ENCODE measurements at places on chromosomes 13 and 19.

- DNase-seq, result no peak
These were observed 67.1 kb downstream of the MLLT1 start for GRCh38 chr19:6212403-6213265.

GRCh38 chr13:74767050-74767449, 632.8 kb upstream of the KLF12 start:
- DNase-seq, result peak; percentile 72

GRCh38 chr13:77703408-77703807, 5.9 kb downstream of the SLAIN1 start:
- DNase-seq, result no peak

DNA sequence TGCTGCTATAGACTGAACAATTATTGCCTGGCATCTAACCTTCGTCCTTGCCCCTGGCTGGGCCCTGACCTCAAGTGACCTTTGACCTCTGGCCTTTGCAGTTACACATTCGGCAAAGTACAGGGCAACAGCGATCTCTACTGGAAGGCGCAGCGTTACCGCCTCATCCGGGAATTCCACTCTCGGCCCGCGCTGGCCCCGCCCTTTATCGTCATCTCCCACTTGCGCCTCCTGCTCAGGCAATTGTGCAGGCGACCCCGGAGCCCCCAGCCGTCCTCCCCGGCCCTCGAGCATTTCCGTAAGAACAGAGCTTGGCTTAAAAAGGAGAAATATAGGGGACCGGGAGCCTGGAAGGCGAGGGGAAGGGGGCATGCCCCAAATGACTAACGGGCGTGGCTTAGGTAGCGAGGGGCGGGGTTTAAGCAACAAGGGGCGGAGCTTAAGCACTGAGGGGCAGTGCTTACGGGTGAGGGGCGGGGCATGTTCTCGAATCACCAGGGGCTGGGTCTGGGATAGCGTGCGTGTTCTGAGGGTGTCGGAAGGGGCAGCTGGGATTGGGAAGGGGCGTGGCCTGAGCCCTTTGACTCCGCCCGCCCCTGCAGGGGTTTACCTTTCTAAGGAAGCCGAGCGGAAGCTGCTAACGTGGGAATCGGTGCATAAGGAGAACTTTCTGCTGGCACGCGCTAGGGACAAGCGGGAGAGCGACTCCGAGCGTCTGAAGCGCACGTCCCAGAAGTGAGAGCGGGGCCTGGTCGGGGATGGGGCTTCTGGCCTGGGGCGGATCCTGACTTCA, 52.7 kb downstream of the TRPM4 start:
- no peak for DNase-seq

DNA sequence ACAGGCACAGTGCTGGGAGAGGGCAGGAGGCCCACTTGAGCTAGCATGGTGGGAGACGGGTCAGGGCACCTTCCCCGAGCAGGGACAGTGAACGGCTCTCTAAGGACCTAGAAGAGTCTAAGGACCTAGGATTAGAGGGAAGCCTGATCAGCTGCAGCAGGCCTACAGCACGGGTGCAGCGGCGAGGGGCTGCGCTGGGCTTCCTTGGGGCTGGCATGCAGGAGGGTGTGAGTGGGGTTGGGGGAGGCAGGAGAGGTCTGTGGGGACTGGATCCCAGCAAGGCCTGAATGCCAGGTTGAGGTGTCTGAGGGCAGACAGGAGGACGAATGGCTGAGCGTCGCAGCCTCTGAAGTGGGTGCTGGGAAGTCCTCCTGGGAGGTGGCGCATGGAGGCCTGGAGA, 3.6 kb downstream of the SCAF1 start:
- DNase-seq, result no peak

- DNase-seq, result peak; percentile 53
These were observed 1632.0 kb downstream of the PCDH9 start for GRCh38 chr13:65597839-65598818.

DNA sequence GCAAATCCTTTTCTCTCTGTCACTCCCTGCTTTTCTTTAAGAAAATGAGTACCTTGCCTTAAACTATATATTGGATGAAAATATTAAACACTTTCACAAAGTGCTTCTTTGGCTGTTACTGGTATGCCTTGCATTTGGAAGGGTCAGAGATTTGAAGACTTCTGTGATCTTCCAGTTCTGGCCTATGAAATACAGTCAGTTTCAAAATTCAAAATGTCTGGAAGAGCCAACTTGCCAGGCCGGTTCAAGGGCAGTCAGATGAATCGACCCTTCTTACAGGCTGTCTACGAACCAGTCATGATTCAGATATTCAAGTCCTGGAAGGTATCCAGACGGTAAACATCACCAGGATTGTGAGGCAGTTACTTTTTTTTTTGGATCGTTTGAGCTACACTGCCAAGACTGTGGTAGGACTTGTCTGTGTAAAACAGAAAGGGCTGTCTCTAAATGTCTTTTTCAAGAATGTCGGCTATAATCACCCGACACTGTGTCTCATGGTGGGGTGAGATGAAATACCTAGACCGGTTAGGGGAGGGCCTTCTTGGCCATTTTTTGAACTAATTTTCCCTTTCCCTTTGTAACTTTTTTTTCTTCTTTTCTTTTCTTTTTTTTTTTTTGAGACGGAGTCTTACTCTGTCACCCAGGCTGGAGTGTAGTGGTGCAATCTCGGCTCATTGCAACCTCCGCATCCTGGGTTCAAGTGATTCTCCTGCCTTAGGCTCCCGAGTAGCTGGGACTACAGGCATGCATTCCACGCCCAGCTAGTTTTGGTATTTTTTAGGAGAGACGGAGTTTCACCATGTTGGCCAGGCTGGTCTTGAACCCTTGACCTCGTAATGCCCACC, 11.2 kb downstream of the ACTN4 start:
- DNase-seq, result peak; percentile 98

- DNase-seq, result no peak
These were observed 66.1 kb downstream of the ATP7B start for GRCh38 chr13:51945149-51945548.

DNA sequence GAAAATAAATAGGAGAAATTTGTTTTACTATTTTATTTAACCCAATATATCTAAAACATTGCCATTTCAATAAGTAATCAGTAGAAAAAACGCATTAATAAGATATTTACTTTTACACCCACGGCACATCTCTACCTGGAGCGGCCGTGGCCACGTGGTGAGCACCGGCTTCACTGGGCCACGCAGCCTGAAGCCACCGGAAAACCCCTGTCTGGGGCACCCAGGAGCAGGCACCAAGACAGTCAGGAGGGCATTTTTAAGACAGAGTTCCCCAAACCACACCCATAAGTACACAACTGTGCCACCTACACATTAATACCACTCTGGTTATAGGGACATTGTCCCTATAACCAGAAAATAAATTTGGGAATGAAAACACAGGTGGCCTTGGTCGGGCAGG, 80.9 kb downstream of the SPACA7 start:
- DNase-seq, result no peak

- no peak for DNase-seq
These were observed 22.8 kb upstream of the CD70 start for GRCh38 chr19:6613711-6614110.

GRCh38 chr19:5456130-5456840, 1.1 kb downstream of the ZNRF4 start:
- DNase-seq, result no peak

DNA sequence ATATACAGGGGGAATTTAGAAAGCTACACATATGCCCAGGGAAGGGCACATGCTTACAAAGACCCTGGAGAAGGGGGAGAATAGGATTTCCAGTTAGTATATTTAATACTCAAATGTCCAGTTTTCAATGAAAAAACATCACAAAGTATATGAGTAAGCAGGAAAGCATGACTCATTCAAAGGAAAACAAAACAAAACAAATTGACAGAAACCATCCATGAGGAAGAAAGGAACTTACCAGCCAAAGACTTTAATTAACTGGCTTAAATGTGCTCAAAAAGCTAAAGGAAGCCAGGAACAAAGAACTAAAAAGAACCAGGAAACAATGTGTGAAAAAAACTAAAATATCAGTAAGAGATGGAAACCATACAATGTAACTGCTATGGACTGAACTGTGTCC, 716.2 kb upstream of the ARGLU1 start:
- DNase-seq, result no peak

GRCh38 chr13:39528661-39528980, 74.4 kb downstream of the LHFPL6 start:
- no peak for DNase-seq

GRCh38 chr19:33365691-33366090, 7.8 kb upstream of the CEBPG start:
- DNase-seq, result no peak

DNA sequence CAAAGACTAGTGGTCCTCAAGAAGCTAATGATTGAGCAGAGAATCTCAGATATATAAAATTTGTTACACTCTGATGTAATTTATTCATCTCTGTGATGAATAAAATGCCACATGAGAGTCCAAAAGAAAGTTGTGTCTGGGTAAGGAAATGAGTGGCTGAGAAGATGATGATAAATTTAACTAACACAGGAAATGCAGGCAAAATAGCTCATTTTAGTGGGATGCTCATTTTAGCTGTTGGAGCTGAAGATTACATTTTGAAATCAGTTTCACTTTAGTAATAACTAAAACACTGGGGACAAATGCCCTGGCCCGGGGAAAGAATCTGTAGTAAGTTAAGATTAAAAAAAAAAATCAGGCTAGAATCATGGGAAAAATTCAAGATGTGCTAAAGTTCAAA, 35.2 kb downstream of the SPRY2 start:
- no peak for DNase-seq

DNA sequence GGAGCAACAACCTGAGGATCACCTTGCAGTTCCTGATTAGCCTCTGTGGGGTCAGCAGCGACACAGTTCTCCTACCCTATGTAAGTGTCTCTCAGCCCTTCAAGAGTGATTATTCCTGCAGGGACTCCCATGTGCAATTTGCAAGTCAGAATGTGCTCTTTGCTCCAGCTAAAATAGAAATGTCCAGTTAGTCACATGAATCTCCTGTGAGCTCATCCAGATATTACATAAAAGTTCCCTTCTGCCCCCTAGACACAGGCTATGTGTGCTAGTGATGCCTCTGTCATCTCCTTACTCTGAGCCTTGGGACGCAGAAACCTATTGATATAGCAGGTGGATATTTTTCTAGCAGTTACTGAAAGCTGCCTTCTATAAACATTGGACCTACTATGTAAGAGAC, 105.5 kb downstream of the ZAR1L start:
- DNase-seq, result no peak

- no peak for DNase-seq
These were observed 25.3 kb downstream of the CLEC4M start for GRCh38 chr19:7788178-7788932.

- peak; percentile 12 for DNase-seq
These were observed 24.2 kb downstream of the TEX29 start for GRCh38 chr13:111344471-111345191.

- DNase-seq, result peak; percentile 52
These were observed 21.1 kb downstream of the SOHLH2 start for GRCh38 chr13:36193151-36193855.

- no peak for DNase-seq
These were observed 40.6 kb downstream of the CCDC122 start for GRCh38 chr13:43838909-43839308.

- no peak for DNase-seq
These were observed 256.5 kb downstream of the UQCRFS1 start for GRCh38 chr19:28956421-28956820.
